Stimulated activated CD4-positive, alpha-beta T cell treated with anti-CD3 and anti-CD28 coated beads, Interleukin-15, amount 100 ng/mL, for 24 hours (primary cell): ENCODE measurements at places on chromosomes 11 and 22.

GRCh38 chr11:19933132-19933735, 220.6 kb downstream of the NAV2 start:
- no peak for DNase-seq

DNA sequence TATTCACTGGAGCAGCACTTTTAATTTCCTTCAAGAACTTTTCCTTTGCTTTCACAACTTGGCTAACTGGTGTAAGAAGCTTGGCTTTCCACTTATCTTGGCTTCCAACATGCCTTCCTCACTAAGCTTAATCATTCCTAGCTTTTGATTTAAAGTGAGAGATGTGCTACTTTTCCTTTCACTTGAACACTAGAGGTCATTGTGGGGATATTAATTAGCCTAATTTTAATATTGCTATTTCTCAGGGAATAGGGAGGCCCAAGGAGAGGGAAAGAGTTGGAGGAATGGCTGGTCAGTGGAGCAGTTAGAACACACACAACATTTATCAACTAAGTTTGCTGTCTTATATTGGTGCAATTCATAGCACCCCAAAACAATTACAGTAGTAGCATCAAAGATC, 24.6 kb upstream of the CCDC90B start:
- no peak for DNase-seq

DNA sequence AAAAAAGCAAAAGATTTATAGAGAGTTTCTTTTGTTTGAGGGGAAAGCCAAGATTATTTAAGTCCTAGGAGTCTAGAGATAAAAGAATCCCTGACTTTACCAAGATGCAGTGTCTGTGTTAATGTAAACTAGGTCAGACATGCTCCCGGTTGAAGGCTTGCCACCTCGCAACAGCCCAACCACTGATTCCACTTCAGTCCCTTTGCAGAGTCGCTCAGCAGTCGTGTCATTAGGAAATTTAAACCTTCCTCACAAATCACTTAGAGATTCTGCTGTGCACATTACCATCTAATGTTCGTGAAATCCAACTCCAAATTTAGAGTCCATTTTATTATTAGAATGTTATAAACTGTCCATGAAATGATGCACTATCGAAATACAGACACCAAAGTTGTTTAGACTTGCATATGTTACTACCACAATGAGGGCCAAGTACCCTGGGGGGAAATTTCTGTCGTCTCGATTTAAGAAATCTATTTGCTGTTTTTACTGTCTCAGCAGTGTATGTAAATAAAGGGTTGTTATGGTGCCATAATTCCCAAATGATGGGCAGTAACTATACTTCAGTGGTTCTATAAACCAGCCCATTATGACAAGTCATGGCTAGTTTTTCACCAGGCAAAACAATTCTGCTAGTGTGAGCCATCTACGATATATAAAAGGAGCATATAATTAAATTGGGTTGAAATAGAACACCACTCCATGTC, 101.4 kb upstream of the MTNR1B start:
- DNase-seq = no peak

DNA sequence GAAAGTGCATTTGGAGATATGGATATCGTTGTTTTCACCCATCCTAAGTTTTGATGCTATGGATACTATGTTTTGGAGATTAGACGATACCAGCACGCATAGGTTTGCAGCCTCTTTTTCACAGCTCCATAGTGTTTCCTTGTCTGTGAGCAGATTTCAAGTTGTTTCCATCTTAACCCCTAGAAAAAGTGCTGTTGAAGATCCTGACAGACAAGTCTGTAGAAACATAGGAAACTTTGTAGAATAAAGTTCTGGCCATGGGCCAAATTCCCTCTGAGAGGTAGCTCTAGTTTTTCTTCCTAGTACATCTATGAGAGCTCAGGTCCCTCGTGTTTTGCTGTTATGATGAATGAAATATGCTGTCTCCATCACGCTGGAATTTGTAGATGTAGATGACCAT, 32.4 kb downstream of the ST3GAL4 start:
- DNase-seq = no peak

DNA sequence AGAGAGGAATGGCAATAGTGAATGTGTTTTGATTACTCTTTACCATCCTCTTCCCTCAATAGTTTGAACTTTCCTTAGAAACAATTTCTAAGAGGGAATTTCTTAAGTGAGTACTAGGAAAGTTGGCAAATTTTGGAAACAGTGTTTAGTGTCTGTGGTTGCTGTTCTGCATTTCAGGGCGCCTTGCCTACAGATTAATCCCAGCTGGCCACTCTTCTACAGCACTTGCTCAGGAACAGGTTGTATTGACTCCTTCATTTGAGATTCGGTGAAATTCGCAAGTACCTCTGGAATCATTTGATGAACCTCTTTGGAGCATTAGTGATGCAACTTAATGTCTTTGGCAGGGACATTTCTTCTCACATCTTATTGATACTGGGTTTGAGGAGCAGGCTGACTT, 28.3 kb downstream of the JAM3 start:
- no peak for DNase-seq

GRCh38 chr22:21778705-21779363, 43.2 kb upstream of the YPEL1 start:
- no peak for DNase-seq
